ENCODE measurements at places on chromosomes 16 and 17.

DNA sequence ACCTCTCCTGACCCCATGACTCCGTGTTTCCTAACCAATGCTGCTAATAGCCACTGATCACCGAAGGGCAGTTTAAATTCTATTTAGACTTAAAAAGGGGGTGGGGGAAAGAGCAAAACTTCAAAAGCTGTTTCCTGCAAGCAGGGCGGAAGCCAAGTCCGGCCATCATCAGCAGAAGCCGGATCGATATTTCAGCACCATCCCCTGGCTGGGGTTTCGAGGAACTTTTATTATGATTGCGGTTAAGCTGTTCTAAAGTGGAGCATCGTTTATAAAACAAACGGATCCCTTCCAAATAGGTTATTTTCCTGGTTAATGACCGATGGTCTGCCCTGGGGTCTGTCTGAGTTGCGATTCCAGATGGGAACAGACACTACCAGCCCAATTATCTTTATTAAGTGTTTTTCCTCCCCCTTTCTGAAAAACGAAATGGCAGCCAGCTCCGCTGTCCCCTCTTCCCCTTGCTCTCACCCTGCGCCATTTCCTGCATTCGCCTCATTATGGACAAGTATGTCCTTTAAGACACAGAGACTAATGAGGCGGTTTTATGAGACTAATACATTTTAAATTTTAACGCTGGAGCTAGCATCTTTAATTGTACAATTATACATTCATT lies 76.1 kb upstream of the IRX3 start:
- DNase-seq, result no peak

- no peak for DNase-seq
Observed at GRCh38 chr16:80618862-80619648, 78.3 kb downstream of the DYNLRB2 start.

- DNase-seq, result no peak
Observed at GRCh38 chr16:82638095-82638798, 11.5 kb downstream of the CDH13 start.

DNA sequence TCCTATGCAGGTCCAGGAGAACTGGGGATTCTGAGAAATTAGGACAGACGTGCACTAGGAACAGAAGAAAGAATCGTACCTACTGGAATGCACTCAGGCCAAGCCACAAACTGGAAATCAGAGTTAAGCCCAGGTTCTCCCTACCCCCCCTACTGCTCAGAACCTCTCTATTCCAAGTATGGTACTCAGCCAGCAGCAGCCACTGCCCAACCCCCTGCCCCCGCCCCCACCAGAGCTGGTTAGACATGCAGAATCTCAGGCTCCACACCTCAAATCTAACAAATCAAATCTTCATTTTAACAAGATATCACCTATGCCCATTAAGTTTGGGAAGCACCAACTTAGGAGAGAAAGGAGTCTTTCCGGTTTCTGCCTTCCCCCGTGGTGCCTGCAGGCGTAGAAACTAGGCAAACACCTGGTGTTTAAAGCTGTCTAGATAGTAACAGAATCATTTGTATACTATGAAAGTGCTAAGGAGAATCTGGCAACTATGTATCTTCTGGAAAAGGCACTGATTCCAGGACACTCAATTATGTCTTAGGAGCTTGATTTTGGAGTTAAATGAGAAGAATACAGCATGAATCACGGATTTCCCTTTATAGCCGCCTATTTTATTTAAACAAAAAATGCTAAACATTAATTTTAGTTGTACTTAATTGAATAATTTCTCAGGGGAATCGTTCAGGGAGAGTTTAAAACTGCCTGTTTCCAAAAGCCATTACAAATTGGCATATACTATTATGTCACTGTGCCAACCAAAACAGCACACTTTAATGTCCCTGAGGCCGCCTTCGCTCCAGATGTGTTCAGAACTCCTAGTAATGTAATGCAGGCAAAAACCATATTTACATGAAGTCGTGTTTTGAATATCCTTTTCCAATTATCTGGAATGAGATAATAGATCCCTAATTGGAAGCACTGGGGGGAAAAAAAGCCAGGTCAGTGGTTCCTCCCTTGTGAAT lies 166.5 kb downstream of the STX8 start:
- DNase-seq, result peak; percentile 26

- DNase-seq, result no peak
Observed at GRCh38 chr17:44541884-44542581, 15.3 kb upstream of the FZD2 start.

GRCh38 chr17:48528153-48528935 lies 2.5 kb downstream of the HOXB1 start:
- DNase-seq, result no peak

DNA sequence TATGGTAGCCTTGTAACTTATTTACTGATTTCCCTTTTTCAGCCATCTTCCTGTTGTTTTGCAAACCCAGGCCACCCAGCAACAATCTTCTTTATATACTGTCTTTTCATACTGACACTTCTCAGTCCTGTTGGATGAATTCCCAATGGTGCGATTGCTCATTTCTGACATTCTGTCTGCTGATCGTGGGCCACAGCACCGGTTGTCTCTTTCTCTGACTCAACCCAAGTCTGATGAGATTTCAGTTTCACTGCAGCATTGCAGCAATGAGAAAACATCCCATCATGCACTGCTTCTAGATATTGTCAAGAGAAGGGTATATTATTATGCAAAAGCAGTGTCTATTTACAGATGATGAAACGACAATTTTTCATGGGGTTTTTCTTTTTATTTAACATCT lies 349.2 kb upstream of the HSBP1 start:
- peak; percentile 34 for DNase-seq

GRCh38 chr16:28951410-28951943 lies 740 bp downstream of the NFATC2IP start:
- no peak for DNase-seq

DNA sequence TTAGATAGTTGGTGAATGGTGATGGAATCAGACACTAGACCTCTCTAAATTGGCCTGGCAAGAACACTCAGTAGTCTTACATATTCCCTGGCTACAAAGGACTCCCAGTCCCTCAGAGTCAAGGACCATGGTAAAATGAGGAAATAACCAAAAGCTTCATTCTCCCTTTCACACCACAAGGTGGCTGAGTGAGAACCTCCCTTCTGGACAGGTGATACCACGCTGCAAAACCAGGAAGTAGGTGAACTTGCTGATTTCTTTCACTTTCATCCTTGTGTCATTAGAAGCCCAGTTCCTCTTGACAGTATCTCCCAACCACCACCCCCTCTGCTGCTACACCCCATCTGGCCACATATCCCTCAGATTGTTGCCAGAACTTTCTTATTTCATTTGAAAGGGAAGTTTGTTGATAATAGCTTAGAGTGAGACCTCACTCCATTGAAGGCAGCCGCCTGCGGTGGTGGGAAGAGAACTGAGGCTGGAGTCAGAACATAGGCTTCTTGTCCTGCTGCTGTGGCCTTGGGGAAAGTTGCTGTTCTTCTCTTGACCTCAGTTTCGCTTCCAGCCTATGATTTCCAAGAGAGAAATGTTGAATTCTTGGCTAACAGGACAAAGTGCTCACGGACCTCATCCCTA lies 290.6 kb upstream of the CCL2 start:
- DNase-seq, result no peak

DNA sequence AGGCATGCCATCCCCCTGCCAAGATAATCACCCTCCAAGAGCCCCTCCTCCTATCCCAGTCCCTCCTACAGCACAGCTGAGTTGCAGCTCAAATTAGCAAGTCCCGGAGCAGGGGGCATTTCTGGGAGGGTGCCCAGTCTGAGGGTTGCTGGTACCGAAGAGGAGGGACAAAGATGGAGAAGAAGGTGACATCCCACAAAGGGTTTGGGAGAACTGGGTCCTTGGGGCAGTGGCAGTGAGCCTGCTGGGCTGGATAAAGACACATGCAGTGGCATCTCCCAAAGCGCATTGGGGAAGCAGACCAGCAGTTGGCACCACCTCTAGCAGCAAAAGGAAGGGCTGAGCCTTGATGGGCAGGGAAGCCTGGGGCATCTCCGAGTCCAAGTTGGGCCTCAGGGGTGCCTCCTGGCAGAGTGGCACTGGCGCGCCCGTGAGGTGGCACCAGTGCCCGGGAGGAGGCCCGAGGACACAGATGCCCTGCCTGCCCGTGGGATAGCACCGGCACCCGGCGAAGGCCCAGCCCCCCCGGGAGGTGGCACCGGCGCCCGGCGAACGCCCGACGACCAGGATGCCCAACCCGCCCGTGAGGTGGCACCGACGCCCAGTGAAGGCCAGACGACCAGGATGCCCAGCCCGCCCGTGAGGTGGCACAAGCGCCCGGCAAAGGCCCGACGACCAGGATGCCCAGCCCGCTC lies 622 bp downstream of the TOM1L2 start:
- DNase-seq, result no peak

DNA sequence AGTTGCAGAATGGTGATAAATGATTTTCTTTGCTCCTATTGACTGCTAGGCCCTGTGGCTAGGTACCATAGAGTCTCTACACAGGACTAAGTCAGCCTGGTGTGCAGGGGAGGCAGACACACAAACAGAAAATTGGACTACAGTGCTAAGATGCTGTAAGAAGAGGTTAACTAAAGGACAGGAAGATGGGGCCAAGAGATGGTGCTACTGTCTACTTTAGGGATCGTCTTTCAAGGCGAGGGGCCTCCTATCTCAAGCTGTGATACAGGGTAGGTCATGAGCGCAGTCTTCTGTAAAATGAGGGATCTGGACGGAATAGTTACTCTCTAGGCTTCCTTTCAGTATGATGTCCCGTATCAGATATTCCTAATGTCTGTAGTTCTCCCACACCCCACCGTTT lies 817 bp downstream of the NME1 start:
- no peak for DNase-seq

GRCh38 chr16:77836801-77837200 lies 48.4 kb downstream of the VAT1L start:
- DNase-seq, result no peak

GRCh38 chr17:9465210-9465921 lies 110.3 kb downstream of the STX8 start:
- DNase-seq, result no peak

GRCh38 chr17:50630524-50631194 lies 4.0 kb upstream of the ABCC3 start:
- DNase-seq, result no peak

GRCh38 chr16:64392456-64392855 lies 729.4 kb downstream of the CDH11 start:
- DNase-seq, result no peak

- no peak for DNase-seq
Observed at GRCh38 chr17:48543854-48544348, 1.0 kb downstream of the HOXB2 start.

- no peak for DNase-seq
Observed at GRCh38 chr16:74075393-74075792, 221.2 kb upstream of the PSMD7 start.

- DNase-seq, result no peak
Observed at GRCh38 chr16:88437367-88437964, 15.6 kb upstream of the ZFPM1 start.

DNA sequence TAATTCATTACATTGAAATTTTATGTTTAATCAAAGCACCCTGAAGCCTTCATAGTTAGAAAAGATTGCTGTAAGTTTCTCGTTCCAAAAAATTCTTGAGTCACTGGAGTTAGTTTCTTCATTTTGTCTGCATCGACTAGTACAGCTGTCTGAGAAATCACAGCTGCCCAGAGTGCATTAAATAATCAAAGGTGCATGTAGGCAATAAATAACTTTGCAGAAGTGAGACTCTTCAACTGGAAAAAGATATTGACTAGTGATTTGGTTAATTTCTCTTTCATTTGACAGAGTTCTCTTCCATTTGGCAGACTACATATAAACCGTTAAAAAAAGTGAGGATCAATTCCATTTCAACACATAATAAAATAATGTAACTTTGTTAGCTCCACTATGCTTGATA lies 234.0 kb downstream of the CNTNAP4 start:
- no peak for DNase-seq

DNA sequence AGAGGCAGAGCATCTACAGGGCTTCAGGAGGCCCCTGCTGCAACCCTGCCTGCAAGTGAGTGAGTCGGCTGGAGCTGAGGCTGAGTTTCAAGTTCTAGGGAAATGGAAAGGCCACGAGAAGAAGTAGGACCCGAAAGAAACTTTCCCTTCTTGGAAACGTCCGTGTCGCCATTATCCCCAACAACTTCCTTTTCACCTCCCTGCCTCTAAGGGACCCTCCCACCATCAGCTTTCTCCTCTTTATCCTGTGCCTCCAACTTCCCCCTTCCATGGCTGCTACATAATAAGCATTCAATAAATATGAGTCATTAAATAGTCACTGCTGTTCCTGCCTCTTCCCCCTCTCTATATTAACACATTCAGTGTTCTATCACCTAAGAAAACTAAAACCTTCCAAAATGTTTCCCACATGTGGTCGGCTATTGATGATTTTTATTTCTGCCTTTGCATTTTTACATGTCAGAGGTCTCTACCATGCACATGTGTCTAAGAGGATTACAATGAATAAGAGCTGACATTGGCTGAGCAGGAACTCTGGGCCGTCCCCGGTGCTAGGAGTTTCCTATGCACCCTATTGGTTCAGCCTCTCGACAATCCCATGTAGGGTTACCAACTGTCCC lies 115.9 kb upstream of the TNRC6C start:
- no peak for DNase-seq

DNA sequence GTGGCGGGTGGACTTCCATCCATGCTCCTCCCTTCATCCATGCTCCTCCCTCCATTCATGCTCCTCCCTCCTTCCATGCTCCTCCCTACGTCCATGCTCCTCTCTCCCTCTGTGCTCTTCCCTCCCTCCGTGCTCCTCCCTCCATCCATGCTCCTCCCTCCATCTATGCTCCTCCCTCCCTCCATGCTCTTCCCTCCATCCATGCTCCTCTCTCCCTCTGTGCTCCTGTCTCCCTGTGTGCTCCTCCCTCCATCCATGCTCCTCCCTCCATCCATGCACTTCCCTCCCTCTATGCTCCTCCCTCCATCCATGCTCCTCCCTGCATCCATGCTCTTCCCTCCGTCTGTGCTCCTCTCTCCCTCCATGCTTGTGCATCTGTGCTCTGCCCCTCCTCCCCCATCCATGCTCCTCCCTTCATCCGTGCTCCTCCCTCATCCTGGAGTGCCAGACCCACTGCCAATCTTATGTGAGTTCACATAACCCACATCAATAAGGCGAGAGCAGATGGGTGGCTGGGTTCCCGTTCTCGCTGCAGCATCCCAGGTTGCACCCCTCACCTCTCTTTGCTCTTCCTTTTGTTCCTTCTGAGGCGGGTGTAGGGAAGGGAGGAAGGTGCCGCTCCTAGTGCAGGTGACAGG lies 22.8 kb downstream of the KSR1 start:
- no peak for DNase-seq

GRCh38 chr16:87702325-87702811 lies 63.4 kb downstream of the KLHDC4 start:
- no peak for DNase-seq

DNA sequence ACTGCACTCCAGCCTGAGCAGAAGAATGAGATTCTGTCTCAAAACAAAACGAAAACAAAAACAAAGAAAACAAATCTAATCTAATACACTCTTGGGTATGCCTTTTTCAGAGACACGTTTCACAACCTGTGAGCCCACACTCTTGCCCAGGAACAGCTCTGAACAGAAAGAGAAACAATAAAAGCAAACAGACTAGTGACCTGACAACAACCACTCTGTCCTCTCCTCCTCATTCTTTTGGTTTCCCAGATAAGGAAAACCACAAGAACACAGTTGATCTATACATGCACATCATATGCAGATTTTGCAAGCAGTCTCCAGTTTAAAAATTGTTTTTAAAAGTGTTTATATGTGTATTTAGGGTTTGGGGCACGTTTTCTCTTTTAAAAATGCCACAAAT lies 1.3 kb downstream of the MKS1 start:
- DNase-seq, result no peak

GRCh38 chr17:33976831-33977230 lies 278.3 kb upstream of the CCL2 start:
- DNase-seq, result no peak

- DNase-seq, result no peak
Observed at GRCh38 chr17:42979511-42980273, at the start of gene PTGES3L. Gene PTGES3L, minus strand, starts transcription at chr17:42980080. Its CDS starts 27 bp downstream, at chr17:42980053.

GRCh38 chr17:8832711-8833352 lies 33.7 kb upstream of the MFSD6L start:
- DNase-seq, result no peak

All from epithelial cell of prostate (primary cell).